ENCODE measurements at places on chromosomes 5 and 9. TPM values are rescaled to one million over a fixed set of nuclear protein-coding genes. Genes with fewer than 3 reads are reported as not detected.
A peak's percentile ranks its signal among the peaks of the same experiment; 100 is the strongest.

NPR2 gene
- total RNA-seq: 21.4 TPM

IFT74 gene
- total RNA-seq: 19.2 TPM

ATP10B gene
- total RNA-seq: not detected

DNA sequence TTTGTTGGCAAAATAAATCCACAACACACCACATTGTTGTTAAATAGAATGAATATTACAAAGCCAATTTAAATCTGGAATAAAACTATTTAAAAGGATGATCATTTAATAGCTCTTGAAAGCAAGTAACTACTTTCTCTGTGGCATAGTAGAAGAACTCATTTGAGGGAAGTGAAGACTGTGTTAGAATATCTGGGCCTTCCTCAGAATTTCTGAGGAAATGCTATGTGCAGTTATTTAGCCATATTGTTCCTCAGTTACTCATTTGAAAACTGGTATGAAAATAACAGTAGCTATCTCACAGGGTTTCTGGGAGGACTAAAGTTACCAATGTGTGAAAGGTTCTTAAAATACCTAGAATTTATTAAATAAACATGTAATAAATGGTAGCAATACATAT is 595.8 kb downstream of the PSAT1 start:
- DNase-seq: no peak

DNA sequence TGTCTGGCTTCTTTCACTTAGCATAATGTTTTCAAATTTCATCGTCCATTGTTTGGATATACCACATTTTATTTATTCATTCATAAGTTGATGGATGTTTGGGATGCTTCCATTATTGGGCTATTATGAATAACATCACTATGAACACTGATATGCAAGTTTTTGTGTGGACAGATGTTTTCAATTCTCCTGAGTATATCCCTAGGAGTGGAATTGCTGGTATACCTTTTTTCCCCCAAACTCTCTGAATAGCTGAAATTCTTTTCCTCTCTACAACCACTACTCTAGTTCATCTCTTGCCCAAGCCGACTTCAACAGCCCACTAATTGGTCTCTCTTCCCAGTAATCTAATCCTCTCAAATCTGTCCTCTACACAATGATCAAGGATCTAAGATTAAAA is 4.7 kb upstream of the ZFR start:
- peak; percentile 64 for DNase-seq

GRCh38 chr5:2352101-2352861 is 399.2 kb downstream of the IRX2 start:
- DNase-seq: no peak

DNA sequence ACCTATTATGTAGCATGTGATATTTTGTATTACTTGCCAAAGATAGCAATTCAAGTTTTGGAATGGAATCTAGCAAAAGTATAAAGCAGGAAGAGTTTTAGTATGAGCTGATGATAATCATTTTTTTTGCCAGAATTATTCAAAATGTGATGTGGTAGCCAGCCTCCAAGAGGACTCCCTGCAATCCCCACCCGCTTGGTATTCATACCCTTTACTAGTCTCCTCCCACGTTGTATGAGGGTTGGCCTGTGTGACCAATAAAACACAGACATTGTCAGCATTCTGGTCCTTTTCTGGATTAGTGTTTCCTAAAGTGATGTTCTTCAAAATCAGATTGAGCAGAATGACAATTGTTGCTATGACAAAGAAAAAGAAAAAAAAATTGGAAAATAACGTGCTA is 63.8 kb downstream of the TARS1 start:
- peak; percentile 7 for DNase-seq

GRCh38 chr9:112809351-112809848 is 58.8 kb downstream of the SNX30 start:
- no peak for DNase-seq

- DNase-seq: peak; percentile 43
These were observed 21.8 kb upstream of the ANKRD18A start for GRCh38 chr9:38641985-38642864.

- no peak for DNase-seq
These were observed 4.2 kb downstream of the SLC44A1 start for GRCh38 chr9:105248691-105249090.

GRCh38 chr5:32476891-32477290 is 32.4 kb upstream of the ZFR start:
- DNase-seq: no peak
